ENCODE measurements at places on chromosomes 4 and X. TPM values are rescaled to one million over a fixed set of nuclear protein-coding genes. Genes with fewer than 3 reads are reported as not detected.

GRCh38 chrX:121754301-121754700, 706.9 kb downstream of the GLUD2 start:
- DNase-seq: no peak

DNA sequence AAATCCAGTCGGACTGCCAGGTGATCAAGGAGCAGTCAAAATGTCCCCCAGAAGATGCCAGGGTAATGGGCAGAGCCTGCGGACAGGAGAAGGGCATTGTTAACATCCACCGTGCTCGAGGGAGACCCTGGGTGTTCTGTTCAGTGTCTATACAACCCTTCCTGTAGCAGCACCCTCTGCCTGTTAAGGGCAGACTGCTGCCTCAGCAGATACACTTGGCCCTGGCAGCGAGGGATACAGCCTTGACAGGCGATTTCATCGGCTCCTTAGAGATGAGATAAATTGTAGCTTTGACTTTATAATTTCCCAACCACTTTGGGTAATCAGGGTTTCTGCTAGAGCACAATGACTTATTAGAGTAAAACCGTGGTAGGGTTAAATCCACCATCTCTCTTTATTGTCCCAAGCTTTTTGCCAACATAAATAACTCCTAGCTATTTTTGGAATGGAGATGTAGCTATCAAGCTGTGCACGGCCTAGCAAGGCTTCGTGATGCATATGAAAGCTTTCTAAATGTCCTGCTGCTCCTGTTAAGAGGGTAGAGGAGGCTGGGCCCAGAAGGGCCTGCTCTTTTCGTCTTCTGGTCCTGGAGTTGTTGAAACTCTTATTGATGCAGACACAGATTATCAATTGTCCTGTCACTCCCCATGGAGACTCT, 195.9 kb downstream of the CPEB2 start:
- no peak for DNase-seq

- no peak for DNase-seq
Observed at GRCh38 chr4:184732126-184732525, 1.8 kb downstream of the CENPU start.

GRCh38 chrX:23902419-23902818, 5.3 kb downstream of the APOO start:
- DNase-seq: no peak

DNA sequence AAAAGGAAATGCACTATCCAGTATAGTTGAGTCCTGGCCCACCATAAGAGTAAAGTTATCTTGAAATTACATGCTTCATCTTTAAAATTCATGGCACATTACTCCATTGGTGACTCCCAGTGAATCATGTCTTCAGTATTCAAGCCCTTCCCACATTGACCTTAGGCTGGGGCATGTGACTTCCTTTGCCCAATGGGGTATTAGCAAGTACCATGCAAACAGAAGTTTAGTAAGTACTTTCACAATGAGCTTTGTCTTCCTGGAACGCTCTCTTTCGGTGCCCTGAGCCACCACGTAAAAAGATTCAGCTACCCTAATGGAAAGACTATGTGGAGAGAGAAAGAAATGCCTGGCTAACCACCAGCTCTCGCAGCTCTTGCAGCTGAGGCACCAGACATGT, 235.4 kb downstream of the HNRNPD start:
- DNase-seq: no peak

GRCh38 chrX:10167573-10167972, 10.8 kb downstream of the CLCN4 start:
- no peak for DNase-seq

DNA sequence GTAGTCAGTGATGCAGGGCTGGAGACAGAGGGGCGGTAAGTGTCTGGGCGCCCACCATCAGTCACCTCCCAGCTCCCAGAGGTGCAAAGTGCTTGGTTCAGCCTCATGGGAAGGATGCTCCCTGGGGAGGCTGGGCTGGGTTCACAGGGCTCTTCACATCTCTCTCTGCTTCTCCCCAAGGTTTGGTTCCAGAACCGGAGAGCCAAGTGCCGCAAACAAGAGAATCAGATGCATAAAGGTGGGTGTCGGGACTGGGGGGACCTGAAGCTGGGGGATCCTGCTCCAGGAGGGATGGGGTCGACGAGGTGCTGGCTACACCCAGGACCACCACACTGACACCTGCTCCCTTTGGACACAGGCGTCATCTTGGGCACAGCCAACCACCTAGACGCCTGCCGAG, 10.1 kb downstream of the SHOX start:
- DNase-seq: no peak

The STK26 gene
- 0.67 TPM for polyA plus RNA-seq

The NHS gene
- polyA plus RNA-seq: 2.2 TPM
